ENCODE measurements at places on chromosomes 16 and 17. TPM values are rescaled to one million over a fixed set of nuclear protein-coding genes. Genes with fewer than 3 reads are reported as not detected.

- H3K36me3 ChIP-seq, result peaks cover 18% of the 10 kb centered on the region
- no peak overlapping the region for H3K27ac ChIP-seq
- peak; percentile 71 for DNase-seq
- H3K4me1 ChIP-seq, result no peaks in the 10 kb centered on the region
- no peaks in the 10 kb centered on the region for H3K27me3 ChIP-seq
Measured at GRCh38 chr16:50311891-50312501, 45.6 kb downstream of the ADCY7 start.

GRCh38 chr16:27784351-27785306, 234.7 kb downstream of the KATNIP start:
- no peak overlapping the region for H3K27ac ChIP-seq
- no peaks in the 10 kb centered on the region for H3K4me1 ChIP-seq
- no peaks in the 10 kb centered on the region for H3K27me3 ChIP-seq
- H3K36me3 ChIP-seq, result no peaks in the 10 kb centered on the region
- no peak overlapping the region for H3K4me3 ChIP-seq

The GFAP gene
- total RNA-seq, result 1.4 TPM

GRCh38 chr16:29710227-29711219, 31.5 kb downstream of the QPRT start:
- no peaks in the 10 kb centered on the region for H3K27me3 ChIP-seq
- no peaks in the 10 kb centered on the region for H3K36me3 ChIP-seq
- no peak for DNase-seq
- no peak overlapping the region for H3K27ac ChIP-seq

The TP53TG3F gene
- not detected for total RNA-seq

GRCh38 chr17:51674579-51675255, 414.4 kb downstream of the UTP18 start:
- H3K4me1 ChIP-seq, result no peaks in the 10 kb centered on the region
- no peaks in the 10 kb centered on the region for H3K36me3 ChIP-seq
- H3K27me3 ChIP-seq, result no peaks in the 10 kb centered on the region
- H3K27ac ChIP-seq, result no peak overlapping the region

The RGS11 gene
- 5.9 TPM for total RNA-seq

The CHRNE gene
- total RNA-seq, result 1.3 TPM

The KRT33A gene
- total RNA-seq, result not detected

The SEZ6L2 gene
- total RNA-seq, result 32.4 TPM

GRCh38 chr17:77528516-77529327, 388.0 kb downstream of the SEC14L1 start:
- no peak overlapping the region for H3K27ac ChIP-seq
- H3K36me3 ChIP-seq, result no peaks in the 10 kb centered on the region
- H3K4me1 ChIP-seq, result no peaks in the 10 kb centered on the region
- no peaks in the 10 kb centered on the region for H3K27me3 ChIP-seq
